ENCODE measurements at places on chromosomes 3 and 15. TPM values are rescaled to one million over a fixed set of nuclear protein-coding genes. Genes with fewer than 3 reads are reported as not detected.

The CLDN1 gene
- total RNA-seq = 14.0 TPM

GRCh38 chr3:142152384-142152783 lies 3.0 kb upstream of the TFDP2 start:
- DNase-seq = no peak

DNA sequence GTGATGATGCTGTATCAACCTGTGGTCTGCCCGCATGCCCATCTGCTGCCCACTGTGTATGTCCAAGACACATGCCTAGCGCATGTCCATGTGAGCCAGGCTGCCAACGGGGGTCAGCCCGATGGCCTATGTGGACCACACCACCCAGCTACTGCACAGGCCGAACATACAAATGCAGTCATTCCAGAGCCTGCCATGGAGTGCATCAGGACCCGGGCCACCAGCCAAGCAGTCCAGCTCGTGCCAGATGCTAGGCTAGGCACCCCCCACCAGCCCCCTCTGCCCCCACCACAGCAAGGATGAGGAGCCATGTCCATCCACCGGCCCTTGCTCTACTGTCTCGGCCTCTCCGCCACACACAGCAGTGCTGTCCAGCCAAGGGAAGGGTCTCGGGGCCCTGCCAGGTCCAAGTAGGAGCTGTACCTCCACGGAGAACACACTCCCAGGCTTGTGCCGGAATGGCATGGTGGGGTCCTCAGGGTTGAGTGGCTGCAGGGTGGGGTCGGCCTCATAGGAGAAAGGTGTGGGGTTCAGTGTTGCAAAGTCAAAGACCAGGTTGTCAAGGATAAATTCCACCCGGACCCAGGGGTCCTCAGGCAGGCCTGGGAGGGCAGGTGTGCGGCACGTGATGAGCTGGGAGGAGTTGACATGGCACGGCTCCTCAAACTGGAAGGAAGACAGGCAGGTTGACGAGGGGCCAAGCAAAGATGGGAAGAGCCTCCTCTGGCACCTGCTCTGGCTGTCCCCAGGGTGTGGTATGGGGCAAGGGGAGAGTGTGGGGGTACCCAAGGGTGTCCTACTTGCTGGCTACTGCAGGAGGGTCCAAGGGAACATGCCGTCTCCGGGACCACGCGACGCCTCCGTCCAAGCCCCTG lies 15.3 kb downstream of the PLXNB1 start:
- DNase-seq = no peak

DNA sequence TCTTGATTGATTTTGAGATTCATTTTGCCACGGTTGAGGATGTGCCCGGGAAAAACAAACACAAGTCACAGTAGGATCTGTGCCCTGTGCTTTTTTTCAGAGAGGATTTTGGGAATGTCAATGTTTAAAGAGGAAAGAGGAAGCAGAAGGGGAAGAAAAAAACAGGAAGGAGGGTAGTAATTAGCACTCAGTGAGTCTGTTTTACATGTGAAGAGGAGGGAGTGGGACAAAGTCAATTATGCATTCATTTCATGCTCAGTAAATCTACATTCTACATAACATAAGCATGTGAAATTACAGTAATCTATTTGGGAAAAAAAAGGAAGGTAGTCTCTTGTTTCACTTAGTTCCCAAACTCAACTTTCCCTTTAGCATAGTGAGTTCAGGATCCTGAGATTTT lies 18.3 kb upstream of the CD200 start:
- DNase-seq = no peak

DNA sequence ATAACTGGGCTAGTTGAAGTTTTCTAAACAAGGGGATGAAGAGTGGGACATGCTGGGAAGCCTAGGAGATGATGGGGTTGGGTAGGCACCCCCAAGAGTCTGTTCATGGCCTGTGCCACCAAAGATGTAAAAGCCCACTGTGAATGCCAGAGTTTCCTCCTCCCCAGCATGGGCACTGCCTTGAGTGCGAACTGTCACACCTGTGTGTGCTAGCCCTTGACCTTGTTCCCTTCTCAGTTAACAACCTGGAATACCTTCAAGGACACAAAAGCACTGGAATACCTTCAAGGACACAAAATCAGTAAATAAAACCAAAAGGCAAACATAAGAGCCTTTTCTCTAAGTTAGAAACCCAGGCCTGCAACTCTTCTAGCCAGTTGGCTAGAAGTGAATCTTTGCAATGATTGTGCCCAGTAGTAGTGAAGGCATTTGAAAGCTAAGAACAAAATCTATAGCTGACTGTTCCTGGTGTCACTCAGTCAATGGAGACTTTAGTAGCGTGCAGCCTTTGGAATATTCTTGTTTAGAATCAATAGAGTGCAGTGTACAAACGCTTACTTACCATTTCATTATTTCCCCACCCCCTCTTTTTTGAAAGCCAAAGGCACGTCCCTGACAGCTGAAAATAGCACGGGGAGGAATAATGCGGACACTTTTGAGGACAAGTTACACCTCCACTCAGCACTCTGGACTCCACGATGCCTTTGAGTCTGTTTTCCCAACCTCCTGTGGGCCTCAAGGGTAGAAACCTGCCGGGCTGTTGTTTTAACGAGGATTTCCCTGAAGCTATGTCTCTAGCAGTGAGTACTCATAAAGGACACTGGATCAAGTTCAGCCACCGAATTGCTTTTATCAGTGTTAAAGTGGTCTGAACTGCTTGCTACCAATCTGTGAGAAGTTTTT lies 24.2 kb downstream of the PSMD6 start:
- no peak for DNase-seq

GRCh38 chr3:129621626-129622225 lies 15.2 kb upstream of the PLXND1 start:
- no peak for DNase-seq

Data from umbilical cord (tissue), 2 donors.